ENCODE measurements at places on chromosomes 16 and 17.

DNA sequence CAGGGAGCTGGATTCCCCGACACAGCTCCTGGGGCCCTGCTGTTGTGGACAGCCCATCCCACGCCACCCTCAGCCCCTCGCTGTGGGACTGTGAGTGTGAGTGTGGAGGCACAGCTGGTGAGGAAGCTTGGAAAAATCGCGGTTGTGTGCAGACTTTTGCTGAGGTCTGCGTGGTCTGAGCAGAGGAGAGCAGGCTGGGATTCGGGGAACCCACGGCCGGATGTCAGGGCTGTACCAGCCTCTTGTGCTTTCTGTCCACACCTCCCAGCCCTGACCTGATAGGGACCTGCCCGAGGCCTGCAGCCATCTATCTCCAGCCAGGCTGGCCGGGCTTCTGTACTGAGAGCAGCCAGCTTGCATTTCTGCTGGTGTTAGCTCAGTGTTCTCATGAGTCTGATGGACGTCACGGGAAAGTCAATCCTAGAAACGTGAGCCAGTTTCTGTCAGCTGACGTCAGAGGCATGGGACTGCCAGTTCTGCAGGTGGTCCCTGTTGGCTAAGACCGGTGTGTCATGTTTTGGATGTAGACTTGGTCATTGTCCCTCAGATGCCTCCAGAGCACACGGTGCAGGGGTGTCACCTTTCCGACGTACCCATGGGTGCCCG is 72.8 kb upstream of the ZNF750 start:
- no peak for DNase-seq

GRCh38 chr17:7840441-7840840 is 6.4 kb downstream of the KDM6B start:
- DNase-seq = no peak

- DNase-seq = no peak
Measured at GRCh38 chr17:82751171-82751570, 694 bp upstream of the TBCD start.

DNA sequence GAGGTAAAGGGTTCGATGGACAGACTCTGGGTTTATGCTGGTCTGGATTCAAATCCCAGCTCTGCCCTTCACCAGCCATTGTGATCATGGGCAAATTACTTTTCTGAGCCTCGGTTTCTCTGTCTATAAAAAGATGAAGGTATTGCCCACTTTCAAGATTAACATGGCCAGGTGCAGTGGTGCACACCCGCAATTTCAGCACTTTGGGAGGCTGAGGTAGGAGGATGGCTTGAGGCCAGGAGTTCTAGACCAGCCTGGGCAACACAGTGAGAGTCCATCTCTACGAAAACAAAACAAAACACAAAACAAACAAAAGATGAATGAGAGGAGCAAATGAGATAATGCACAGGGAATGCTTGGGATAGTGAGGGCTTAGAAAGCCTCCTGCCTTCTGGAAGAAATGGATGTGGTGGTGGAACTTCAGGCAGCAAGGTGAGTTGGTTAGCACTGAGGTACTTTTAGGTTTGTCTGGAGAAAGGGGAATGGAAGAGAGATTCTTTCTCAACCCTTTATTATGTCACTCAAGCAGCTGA is 8.5 kb downstream of the ADGRG3 start:
- DNase-seq = no peak

- no peak for DNase-seq
Measured at GRCh38 chr17:17391668-17392370, 85.0 kb upstream of the MED9 start.

DNA sequence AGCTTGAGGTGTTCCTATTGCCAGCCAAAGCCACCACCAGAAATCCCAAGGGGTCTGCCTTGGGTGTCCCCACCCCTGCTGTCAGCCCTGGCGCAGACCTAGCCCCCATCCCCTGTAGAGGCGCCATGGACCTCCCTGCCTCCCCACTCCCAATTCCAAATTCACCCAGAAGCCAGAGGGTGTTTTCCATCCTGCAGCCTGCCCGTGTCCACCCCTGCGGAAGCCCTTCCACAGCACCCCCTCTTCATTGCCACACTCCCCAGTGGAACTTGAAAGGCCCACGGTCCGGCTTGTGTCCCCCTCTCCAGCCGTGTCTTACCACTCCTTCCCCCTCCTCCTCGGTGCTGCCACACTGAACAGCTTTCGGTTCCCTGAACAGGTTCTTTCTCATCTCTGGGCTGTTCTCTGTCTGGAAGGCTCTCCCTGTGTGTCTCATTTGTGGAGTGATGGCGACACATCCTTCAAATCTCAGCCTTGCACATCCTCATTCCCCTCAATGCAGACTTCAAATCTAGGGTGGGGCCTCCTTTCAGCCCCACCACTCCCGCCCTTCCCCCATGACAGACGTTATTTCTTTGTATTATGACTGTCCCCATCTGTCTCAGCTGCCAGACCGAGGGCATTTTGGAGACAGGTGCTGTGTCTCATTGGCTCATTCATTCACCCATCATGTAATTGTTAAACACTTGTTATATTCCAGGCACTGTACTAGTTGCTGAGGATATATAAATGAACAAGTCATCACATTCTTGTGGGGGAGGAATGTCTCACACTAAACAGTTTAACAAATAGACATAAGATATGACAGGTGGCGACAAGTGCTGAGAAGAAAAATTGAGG is 36.3 kb downstream of the ADGRG5 start:
- DNase-seq = no peak

GRCh38 chr16:64983963-64984362 is 137.9 kb downstream of the CDH11 start:
- DNase-seq = no peak

- no peak for DNase-seq
Measured at GRCh38 chr16:814974-815373, 14.4 kb upstream of the GNG13 start.

DNA sequence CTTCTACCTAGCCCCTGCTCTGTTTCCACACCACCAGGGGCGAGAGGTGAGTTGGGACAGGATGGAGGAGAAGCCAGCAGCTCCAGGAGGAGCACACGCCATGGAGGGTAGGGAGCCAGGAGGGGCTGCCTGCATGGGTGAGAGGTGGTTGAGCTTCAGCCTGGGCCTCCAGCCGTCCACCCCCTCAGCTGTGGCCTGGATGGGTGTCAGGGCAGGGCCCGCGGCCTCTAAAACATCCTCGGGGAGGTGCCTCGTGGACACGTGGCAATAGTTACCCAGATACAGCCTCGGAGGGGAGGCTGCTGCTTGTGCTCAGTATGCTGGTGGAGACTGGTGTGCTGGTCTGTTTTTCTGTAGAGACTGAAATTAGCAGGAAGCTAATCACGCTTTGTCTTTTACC is 104.7 kb upstream of the GSE1 start:
- no peak for DNase-seq

DNA sequence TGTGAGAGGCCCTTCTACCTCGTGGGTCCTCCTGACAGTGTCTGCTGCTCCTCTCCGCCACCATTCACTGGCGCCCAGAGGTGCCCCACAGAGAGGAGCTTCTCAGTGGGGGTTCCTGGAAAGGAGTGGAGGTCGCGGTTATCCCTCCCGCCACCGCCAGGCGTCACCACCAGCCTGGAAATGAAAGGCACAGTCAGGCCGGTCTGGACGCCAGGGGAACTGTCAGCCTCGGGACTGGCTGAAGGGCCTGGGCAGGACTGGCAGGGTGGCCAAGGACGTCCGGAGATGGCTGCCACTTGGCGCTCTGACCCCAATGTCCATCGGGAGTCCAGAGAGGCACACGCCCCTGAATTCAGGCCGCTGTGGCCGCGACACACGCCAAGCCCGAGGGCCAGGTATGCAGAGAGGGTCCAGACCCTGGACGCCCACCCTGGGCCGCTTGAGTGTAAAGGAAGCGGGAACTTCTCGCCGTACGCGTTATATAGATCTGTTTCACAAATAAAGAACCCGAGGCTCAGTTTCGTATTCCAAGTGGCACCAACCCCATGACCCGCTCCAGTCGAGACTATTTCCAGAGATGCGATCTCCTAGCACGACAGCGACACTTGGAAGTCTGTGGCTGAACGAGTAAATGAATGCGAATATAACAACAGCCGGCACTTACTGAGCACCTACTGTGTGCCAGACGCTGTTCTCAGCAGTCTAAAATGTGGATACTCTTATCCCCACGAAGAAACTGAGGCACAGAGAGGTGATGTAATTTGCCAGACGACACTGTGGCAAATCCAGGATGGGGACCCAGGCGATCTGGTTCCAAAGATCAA is 7.6 kb upstream of the NXPH3 start:
- DNase-seq = peak; percentile 49

- DNase-seq = no peak
Measured at GRCh38 chr17:31780483-31780882, 78.6 kb downstream of the COPRS start.

DNA sequence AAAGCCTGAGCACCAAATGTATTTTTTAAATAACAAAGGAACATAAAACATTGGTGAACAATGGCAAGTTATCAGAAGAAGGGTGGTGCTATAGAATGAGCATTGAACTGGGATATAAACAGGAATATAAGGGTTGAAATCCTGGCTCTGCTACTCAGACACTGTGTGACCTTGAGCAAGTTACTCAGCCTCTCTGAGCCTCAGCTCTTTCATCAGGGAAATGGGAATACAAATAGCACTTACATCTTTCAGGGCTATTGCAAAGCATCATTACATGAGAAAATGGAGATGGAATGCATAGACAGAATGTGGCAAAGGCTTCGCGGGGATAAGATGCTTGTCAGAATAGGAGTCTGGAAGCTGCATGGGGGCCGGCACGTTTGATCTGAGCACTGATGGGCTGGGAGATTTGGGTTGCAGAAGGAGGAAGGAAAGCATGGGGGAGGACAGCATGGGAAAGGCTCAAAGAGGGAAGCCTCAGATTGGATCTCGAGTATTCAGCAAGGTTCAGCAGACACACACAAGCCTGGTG is 4.8 kb upstream of the CDH5 start:
- no peak for DNase-seq

DNA sequence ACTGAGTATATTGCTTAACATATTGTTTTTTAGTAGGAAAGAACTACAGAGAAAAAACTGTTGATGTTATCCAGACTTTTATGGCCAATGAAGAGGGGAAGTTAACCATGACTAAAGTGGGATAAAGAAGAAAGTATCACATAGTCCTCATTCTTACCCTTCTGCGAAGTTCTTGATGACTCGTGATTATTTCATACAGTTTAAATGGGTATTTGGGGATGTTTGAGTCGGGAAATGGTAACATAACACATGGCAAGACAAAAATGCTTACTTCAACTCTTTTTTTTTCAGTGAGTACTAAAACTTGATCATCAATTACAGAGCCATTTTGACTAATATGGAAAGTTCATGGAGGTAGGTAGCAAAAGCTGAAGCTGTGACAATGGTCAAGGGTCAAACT is 4.9 kb downstream of the POLG2 start:
- no peak for DNase-seq

DNA sequence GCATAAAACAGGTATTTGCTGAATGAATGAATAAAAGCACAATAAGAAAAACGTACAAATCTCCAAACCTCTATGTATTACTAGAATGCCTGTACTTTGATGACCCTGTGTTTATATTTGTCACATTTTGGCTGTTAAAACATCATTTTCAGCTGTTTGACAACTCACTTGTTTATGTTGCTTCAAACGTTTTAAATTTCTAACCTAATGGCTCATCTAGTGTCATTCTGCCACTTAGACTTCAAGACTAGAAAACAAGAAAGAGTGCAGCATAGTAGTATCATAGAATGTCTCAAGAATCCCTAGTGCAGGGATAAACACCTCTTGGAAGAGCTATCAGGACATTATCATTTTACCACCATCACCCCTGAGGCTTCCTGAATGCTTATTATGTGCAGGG is 19.4 kb upstream of the PMP22 start:
- DNase-seq = no peak

GRCh38 chr17:73281928-73282327 is 20.2 kb upstream of the CPSF4L start:
- DNase-seq = no peak

DNA sequence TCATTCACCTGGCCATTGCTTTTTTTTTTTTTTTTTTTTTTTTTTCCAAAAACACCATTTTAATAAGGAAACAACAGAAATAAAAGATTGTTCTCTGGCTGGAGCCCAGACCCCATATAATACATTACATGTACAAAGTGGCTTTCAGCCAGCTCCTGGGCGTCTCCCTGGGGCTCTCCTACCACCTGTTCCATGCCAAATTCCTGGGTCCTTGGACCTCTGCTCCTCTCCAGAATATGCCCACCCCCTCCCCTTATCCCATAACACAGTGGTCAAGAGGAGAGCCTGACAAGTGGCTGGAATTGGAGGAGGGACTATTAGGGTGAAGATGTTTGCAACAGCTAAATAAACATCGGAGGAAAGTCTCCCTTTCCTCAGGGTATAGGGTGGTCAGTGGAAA is 3.6 kb upstream of the PHF12 start:
- no peak for DNase-seq

- DNase-seq = no peak
Measured at GRCh38 chr17:78127888-78128550, 536 bp downstream of the TMC6 start.

DNA sequence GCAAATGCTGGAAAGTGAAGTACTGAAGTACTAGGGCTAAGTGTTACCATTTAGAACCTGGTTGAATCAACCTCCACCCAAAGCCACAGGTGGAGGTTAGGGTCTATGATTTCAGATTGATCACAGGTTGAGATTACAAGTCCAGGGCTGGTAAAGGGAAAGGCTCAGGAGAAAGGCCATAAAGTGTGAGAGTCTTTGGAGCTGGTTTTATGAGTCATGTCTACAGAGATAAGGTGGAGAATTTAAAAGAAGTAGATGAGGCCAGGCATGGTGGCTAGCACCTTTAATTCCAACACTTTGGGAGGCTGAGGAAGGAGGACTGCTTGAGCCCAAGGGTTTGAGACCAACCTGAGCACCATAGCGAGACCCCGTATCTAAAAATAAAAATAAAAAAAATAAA is 221.7 kb upstream of the CDH11 start:
- DNase-seq = no peak

Measured in LNCaP clone FGC (cell line).